ENCODE measurements at places on chromosomes 4 and X.

DNA sequence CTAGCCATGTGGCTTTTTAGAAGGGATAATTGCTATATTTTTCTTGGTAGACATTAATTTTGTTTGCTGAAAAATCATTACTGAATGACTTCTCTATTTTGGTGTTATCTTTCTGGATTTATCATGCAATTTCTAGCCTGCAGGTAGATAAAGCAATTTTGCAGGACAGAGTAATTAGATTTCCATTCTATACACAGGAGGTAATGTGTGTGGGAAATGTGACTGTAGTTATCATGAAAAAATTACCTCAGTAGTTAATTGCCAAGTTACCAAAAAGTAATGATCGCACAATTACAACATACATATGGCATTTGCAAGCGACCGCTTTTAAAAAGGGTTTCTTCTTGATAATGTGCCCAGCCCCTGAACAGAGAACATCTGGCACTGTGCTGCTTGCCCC lies 66.1 kb downstream of the KIT start:
- DNase-seq = no peak

GRCh38 chr4:61202638-61203435 lies 2.7 kb downstream of the ADGRL3 start:
- DNase-seq = no peak

GRCh38 chrX:115112411-115112810 lies 76.8 kb upstream of the RBMXL3 start:
- DNase-seq = no peak

- no peak for DNase-seq
Measured at GRCh38 chrX:20019672-20020365, 29.0 kb upstream of the BCLAF3 start.

GRCh38 chrX:5965406-5965805 lies 263.3 kb downstream of the NLGN4X start:
- no peak for DNase-seq

DNA sequence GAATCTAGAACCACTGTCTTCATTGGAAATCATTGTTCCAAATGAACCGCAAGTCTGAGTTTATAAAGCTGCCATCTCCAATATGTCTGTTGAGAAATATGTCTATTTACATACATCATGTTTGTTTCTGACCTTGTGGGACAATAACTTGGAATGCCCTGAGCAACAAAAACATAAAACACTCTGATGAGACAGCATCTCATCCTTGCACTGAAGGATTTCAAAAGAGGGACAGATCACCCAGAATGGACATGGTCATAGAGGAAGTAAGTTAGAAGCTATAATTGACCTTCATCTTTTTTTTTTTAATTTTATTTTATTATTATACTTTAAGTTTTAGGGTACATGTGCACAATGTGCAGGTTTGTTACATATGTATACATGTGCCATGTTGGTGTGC lies 22.5 kb downstream of the RXFP1 start:
- no peak for DNase-seq
